Upper lobe of right lung (tissue), 1 donor: ENCODE measurements at places on chromosomes 11 and 22. TPM values are rescaled to one million over a fixed set of nuclear protein-coding genes. Genes with fewer than 3 reads are reported as not detected.

Gene ELF5
- 10.7 TPM for total RNA-seq

Gene ANGPTL5
- total RNA-seq: 0.23 TPM

Gene OR52H1
- 0.90 TPM for total RNA-seq

Gene SULT4A1
- not detected for total RNA-seq

Gene FOSL1
- total RNA-seq: 3.9 TPM

Gene KRTAP5-7
- 0.46 TPM for total RNA-seq

Gene MARK2
- total RNA-seq: 40.7 TPM

Gene MPZL2
- total RNA-seq: 119 TPM

Gene CD248
- total RNA-seq: 10.0 TPM
